ENCODE measurements at places on chromosomes 2 and 18. TPM values are rescaled to one million over a fixed set of nuclear protein-coding genes. Genes with fewer than 3 reads are reported as not detected.

Gene CTAGE1
- not detected for total RNA-seq

Gene ANKRD30B
- total RNA-seq, result not detected

Gene SCG2
- total RNA-seq, result not detected

Gene CFC1
- total RNA-seq, result not detected

Gene DSG4
- total RNA-seq, result not detected

Gene DPYSL5
- total RNA-seq, result 0.10 TPM

Gene LONRF2
- 0.54 TPM for total RNA-seq

Gene ADRA2B
- total RNA-seq, result 0.07 TPM
